Jurkat, Clone E6-1 (cell line): ENCODE measurements at places on chromosomes 5 and 9.

DNA sequence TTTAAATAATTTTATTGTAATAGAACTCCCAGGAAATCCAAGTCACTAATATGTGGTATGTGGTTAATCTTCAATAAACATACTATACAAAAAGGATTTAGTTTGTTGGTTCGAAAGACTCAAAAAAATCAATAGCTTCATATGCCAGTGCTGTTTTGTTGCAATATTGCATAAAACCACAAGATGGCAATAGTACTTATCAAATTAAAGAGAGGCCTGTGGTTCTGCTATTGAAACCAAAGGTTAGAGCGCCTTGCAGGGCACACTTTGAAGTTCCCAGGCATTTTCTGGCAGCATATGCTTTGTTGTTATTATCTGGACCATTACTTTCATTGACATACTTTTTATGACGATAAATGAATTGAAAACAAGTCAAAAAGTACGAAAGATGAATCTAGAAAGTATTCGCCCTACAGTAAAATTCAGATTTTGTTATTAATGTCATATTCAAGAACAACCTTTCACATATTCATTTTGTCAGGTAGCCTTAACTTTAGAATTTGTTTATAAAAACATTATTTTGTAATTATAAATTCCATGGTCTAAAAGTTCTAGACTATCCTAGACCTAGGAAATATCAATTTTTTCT, 316.3 kb downstream of the MCTP1 start:
- DNase-seq = peak; percentile 70

- DNase-seq = no peak
Observed at GRCh38 chr9:91786132-91786896, 163.7 kb downstream of the ROR2 start.

DNA sequence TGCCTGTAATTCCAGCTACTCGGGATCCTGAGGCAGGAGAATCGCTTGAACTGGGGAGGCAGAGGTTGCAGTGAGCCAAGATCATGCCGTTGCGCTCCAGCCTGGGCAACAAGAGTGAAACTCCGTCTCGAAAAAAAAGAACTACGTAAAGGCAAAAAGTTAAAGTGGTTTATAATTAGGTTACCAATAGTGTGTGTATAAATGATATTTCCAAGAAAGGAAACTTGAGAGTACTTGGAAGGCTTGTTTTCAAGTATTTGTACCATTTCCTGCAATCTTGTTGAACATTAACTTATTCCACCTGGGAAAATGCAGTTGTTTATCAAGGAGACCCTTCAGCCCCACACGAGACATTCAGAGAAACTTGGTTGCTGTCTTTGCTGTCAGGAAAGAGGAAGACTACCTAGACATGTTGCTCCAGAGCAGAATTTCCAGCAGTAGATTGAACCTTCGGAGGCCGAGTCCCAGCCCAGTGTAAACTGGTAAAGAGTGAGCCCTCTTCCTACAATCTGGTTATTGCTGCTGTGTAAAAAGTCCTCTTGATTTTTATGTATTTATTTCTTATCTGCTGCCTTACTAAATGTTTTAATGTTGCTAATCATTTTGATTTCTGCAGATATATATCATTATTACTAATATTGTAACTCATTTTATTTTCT, 30.1 kb downstream of the STXBP1 start:
- no peak for DNase-seq

GRCh38 chr9:129164246-129164930, 13.7 kb downstream of the IER5L start:
- no peak for DNase-seq

DNA sequence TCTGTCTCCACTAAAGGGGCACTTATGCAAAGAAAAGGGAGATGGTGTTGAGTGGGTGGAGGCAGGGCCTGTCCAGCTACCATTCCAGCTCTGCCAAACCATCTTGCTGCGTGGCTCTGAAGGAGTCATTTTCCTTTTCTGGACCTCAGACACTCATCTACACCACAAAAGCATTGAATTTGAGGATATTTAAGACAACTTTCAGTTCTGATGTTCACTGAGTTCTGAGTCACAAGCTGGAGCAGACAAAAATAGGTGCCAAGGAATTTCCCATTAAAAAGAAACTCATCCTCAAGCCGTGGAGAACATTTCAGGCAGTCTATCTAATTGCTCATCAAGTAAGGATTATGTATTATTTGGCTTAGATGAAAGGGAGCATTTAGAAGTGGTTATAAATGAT, 195.0 kb upstream of the TBC1D2 start:
- DNase-seq = no peak

DNA sequence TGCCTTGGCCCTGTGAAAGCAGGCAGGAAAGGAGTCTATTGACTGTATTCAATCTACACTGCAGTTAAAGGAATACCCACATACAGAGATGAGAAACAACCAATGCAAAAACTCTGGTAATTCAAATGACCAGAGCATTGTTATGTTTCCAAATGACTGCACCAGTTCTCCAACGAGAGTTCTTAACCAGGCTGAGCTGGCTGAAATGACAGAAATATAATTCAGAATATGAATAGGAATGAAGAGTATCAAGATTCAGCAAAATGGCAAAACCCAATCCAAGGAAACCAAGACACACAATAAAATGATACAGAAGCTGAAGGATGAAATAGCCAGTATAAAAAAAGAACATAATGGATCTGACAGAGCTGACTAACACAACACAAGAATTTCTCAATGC, 119.1 kb downstream of the HTR4 start:
- no peak for DNase-seq

- no peak for DNase-seq
Observed at GRCh38 chr9:114779352-114779845, 26.4 kb downstream of the TNFSF15 start.

DNA sequence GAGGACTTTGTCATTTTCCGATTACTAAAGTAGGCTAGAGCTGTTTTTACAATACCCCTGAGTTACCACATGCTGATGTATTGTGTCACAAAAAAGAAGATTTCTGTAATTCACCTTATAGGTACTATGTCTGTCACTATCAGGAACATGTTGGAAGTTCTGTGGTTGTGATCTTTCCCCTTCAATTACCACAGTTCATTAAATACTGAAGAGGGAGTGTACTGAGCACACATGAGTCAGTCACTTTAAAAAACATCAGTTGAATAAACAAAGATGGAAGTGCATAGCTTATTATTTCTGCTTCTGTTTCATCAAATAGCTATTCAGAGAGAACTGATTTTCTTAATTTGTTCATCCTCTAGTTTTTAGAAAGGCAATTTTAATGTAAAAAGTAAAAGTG, 31.7 kb downstream of the AP3S1 start:
- no peak for DNase-seq

GRCh38 chr9:109346904-109347303, 26.0 kb upstream of the EPB41L4B start:
- peak; percentile 9 for DNase-seq
